ENCODE measurements at places on chromosomes 2 and 18. TPM values are rescaled to one million over a fixed set of nuclear protein-coding genes. Genes with fewer than 3 reads are reported as not detected.

Gene CHPF
- total RNA-seq = 68.1 TPM

Gene CFC1
- total RNA-seq = 0.31 TPM

Gene SP140
- 1.7 TPM for total RNA-seq

- no peaks in the 10 kb centered on the region for H3K4me1 ChIP-seq
- no peak for DNase-seq
- H3K36me3 ChIP-seq = no peaks in the 10 kb centered on the region
- H3K4me3 ChIP-seq = no peak overlapping the region
Measured at GRCh38 chr2:178764097-178764496, 43.1 kb downstream of the TTN start.

- no peaks in the 10 kb centered on the region for H3K27me3 ChIP-seq
- H3K4me1 ChIP-seq = no peaks in the 10 kb centered on the region
- no peaks in the 10 kb centered on the region for H3K36me3 ChIP-seq
- H3K4me3 ChIP-seq = no peak overlapping the region
- DNase-seq = no peak
Measured at GRCh38 chr18:51151568-51152511, 45.6 kb downstream of the MEX3C start.

Gene OR6B2
- not detected for total RNA-seq

GRCh38 chr18:42053188-42053781, 98.3 kb downstream of the PIK3C3 start:
- H3K4me3 ChIP-seq = no peak overlapping the region
- DNase-seq = no peak
- H3K36me3 ChIP-seq = no peaks in the 10 kb centered on the region
- H3K27me3 ChIP-seq = no peaks in the 10 kb centered on the region

Gene SPC25
- 35.8 TPM for total RNA-seq

DNA sequence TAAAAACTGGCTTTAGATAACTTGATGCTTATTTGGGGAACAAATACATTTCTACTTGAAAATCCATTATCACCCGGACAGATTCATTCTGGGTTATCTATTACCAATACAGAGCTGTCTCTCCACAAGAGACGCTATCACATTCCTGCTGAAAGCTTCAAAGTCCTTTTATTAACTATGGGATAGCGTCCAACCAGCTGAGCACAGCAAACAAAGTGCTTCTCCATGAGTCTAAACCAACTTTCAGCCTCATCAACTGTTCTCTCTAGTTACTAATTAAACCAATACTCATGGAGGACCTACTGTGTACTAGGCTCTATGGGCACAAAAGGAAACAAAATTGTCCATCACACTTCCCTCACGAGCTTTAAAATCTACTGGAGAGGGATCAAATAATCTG, 132.8 kb downstream of the L3MBTL4 start:
- no peak overlapping the region for H3K27ac ChIP-seq
- H3K4me3 ChIP-seq = no peak overlapping the region
- no peak for DNase-seq
- no peaks in the 10 kb centered on the region for H3K36me3 ChIP-seq
- H3K27me3 ChIP-seq = no peaks in the 10 kb centered on the region

- DNase-seq = no peak
- peak overlapping the region; percentile 89 for H3K27ac ChIP-seq
- no peaks in the 10 kb centered on the region for H3K36me3 ChIP-seq
- no peaks in the 10 kb centered on the region for H3K27me3 ChIP-seq
- H3K4me1 ChIP-seq = peaks cover 33% of the 10 kb centered on the region
Measured at GRCh38 chr2:231613331-231613662, 20.6 kb downstream of the TEX44 start.

GRCh38 chr2:18067588-18068384, 189.3 kb downstream of the KCNS3 start:
- no peaks in the 10 kb centered on the region for H3K36me3 ChIP-seq
- DNase-seq = peak; percentile 45
- no peak overlapping the region for H3K4me3 ChIP-seq
- H3K27me3 ChIP-seq = no peaks in the 10 kb centered on the region
- H3K4me1 ChIP-seq = no peaks in the 10 kb centered on the region
- H3K27ac ChIP-seq = no peak overlapping the region

Gene CD8B2
- not detected for total RNA-seq

DNA sequence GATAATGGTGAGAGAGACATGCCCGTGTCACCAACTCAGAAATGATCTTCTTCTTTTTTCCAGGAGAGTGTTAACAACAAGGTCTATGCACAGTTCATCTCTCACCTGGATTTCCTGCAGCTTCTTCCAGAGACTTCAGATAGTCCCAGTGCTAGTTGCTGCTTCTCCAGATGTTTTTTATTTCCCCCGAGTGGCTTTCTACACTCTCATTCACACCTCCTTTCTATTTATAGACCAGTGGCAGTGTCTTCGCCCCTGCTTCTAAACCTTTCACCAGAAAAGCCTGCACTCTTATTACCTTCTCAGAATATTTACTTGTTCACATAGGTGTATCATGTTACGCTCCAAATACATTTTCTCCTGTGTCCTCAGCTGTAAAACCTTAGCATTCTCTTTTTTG, 558.8 kb upstream of the CHAC2 start:
- no peaks in the 10 kb centered on the region for H3K36me3 ChIP-seq
- H3K4me1 ChIP-seq = no peaks in the 10 kb centered on the region
- no peak overlapping the region for H3K4me3 ChIP-seq
- DNase-seq = no peak

Gene CREB1
- 97.4 TPM for total RNA-seq

Data from H1 (cell line).